ENCODE measurements at places on chromosomes 1 and 21. TPM values are rescaled to one million over a fixed set of nuclear protein-coding genes. Genes with fewer than 3 reads are reported as not detected.

The OXCT2 gene
- total RNA-seq = 0.82 TPM

DNA sequence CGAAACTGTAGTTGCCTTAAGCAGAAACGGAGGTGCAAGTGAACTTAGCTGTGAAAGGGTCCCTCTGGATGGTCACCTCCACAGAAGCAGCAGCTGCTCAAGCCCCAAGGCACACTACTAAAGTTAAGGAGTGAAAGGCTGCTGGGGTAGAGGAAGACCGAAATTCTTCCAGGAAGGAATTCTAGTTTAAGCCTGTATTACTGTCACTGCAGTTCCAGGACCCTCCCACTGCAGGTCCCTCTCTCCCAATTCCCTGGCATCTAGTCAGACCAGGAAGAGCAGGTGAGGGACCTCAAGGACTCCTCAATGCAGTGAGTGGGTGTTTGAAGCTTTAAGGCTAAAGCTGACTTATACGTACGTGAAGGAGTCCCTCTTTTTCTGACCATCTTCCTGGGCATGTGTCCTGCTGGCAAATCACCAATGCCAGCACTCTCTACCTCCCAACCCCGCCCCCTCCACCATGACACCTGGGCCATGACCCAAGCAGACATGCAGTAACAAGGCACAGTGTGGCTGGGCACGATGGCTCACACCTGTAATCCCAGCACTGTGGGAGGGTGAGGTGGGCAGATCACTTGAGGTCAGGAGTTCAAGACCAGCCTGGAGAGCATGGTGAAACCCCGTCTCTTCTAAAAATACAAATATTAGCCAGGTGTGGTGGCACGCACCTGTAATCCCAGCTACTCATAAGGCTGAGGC is 57.2 kb downstream of the TGFBR3 start:
- no peak overlapping the region for H3K4me3 ChIP-seq
- H3K36me3 ChIP-seq = no peaks in the 10 kb centered on the region
- H3K27ac ChIP-seq = no peak overlapping the region

DNA sequence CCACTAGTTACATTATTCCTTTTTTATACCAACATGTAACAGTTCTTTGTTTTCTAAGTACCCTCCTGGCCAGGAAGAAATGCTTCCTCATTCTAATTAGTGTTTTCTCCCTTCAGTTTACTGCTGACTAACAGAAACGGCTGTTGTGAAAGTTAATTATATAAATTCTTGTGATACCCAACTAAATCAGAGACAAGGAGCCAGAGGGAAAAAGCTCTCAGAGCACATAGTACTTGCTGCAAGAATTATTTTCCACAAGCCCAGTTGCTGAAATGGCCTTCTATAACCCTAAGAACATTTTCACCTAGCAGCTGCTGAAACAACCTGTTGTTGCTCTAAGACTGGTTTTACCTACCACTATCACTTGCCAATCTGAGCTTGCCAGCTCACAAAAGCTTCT is 82.4 kb downstream of the FAF1 start:
- no peaks in the 10 kb centered on the region for H3K27me3 ChIP-seq
- no peak for DNase-seq
- no peak overlapping the region for H3K27ac ChIP-seq
- H3K4me3 ChIP-seq = no peak overlapping the region
- H3K36me3 ChIP-seq = no peaks in the 10 kb centered on the region

DNA sequence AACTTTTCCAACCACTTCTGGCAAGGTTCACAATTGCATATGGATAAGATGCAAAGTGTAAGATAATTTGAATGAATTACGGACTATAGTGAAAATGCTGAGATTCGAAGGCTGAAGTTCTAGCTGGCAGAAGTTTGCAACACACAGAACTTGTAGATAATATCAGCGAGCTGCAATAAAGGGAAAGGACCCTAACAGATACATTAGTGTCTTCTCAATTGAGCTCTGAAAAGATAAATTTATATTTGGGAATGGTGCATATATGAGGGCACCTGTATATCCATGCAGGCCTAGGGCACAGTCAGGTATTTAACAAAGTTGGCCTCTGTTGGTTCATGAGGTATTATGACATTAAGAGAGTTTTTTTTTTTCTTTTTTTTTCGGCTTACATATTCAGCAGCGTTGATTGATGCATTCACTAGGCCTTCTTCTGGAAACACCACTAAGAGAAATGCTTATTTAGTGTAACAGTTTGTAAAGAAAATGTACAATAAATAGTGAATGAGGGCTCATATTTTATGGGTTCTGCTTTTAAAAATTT is 2.2 kb downstream of the NFIA start:
- DNase-seq = no peak
- peaks cover 5% of the 10 kb centered on the region for H3K36me3 ChIP-seq
- no peak overlapping the region for H3K27ac ChIP-seq

GRCh38 chr1:185406691-185407009 is 89.6 kb upstream of the IVNS1ABP start:
- H3K27me3 ChIP-seq = no peaks in the 10 kb centered on the region
- no peak for DNase-seq
- no peak overlapping the region for H3K4me3 ChIP-seq
- no peak overlapping the region for H3K27ac ChIP-seq
- peaks cover 36% of the 10 kb centered on the region for H3K4me1 ChIP-seq

DNA sequence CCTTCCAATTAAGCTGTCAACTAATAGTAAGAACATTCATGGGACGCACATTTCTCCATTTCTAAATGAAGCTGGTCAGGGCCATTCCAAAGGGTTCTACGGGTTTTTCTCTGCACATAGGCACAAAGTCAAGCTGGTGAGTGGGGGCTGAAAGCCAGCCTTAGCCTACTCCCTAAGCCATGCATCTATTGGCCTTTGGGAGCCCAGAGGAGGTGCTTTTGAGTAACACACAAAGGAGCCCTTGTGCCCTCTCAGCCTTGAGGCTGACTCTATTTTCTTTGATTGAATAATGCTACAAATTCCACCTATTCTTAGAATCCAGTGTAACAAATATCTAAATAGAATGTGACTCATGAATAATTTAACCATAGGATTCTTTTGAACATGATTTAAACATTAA is 73.6 kb downstream of the RGS13 start:
- no peak overlapping the region for H3K27ac ChIP-seq
- H3K4me1 ChIP-seq = no peaks in the 10 kb centered on the region
- peaks cover 2% of the 10 kb centered on the region for H3K27me3 ChIP-seq
- no peak for DNase-seq
- no peaks in the 10 kb centered on the region for H3K36me3 ChIP-seq
- no peak overlapping the region for H3K4me3 ChIP-seq

DNA sequence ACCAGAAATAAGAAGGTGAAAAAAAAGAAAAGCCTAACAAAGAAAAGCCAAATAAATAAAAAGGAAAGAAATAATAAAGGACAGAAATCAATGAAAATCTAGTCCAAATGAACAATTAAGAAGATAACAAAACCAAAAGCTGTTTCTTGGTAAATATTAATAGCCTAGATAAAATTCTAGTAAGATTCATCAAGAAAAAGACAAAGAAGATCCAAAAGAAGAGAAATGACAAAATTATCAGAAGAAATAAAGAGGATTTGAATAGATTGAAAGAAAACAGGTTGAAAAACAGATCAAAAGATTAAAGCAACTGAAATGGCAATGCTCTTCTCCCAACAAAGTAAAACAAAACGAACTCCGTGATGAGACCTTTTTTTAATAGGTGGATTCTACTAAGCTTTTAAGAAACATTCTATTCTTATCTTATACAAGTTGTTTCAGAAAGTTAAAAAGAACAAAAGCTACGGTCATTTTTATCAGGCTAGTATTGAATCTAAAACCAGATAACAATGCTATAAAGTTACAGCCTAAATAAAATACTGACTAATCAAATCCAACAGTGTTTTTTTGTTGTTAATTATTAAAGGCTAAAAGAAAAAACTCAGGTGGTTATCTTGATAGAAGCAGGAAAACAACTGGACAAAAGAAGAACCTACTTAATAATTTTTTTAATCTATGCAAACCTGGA is 50.9 kb downstream of the ENAH start:
- H3K4me1 ChIP-seq = no peaks in the 10 kb centered on the region
- H3K27ac ChIP-seq = no peak overlapping the region
- H3K27me3 ChIP-seq = peaks cover 9% of the 10 kb centered on the region

The ADAMTS5 gene
- total RNA-seq = not detected

DNA sequence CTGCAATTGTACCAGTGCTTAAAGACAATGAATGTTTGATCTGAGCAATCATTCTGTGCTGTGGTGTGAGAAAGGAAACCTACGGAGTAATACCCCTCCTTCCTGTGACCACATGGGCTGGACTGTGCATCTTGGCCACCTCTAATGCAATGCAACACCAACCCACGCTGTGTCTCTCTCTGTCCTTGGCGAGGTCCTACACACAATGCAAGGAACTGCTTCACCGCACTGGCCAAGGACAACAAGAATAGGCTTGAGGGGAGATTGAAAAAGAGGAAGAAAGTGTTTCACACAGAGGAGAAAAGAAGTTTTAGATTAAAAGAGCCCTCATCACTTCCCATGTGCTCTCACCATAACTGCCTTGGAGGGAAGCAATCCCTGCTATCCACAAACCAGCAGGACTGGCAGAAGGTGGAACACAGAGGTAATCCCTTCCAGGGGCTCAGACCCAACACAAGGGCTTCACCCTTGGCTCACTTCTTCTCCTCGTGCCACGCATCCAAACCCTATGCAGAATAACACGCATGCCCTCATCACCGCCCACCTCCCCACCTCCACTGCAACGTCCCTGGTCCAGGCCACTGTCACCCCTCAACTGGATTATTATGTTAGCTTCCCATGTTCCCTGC is 112.5 kb upstream of the ERG start:
- H3K4me3 ChIP-seq = no peak overlapping the region
- no peaks in the 10 kb centered on the region for H3K27me3 ChIP-seq
- no peak for DNase-seq
- H3K36me3 ChIP-seq = no peaks in the 10 kb centered on the region

The ADCY10 gene
- total RNA-seq = 0.07 TPM

DNA sequence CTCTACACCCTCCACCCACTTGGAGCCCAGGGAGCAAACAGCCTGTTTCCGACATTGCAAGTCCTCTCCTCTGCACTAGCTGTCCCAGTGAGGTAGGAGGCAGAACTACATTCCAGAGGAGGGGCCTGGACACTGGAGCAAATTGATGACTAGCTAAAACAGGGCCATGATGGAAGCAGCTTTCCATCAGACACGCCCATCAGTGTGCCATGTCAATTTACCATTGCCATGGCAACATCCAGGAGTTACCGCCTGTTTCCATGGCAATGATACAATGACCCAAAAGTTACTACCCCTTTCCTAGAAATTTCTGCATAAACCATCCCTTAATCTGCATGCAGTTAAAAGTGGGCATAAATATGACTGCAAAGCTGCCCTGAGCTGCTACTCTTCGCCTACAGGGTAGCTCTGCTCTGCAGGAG is 647.1 kb downstream of the PTPRU start:
- peaks cover 3% of the 10 kb centered on the region for H3K27me3 ChIP-seq
- no peak for DNase-seq
- no peaks in the 10 kb centered on the region for H3K4me1 ChIP-seq
- H3K36me3 ChIP-seq = no peaks in the 10 kb centered on the region

The CFAP74 gene
- total RNA-seq = not detected

- no peaks in the 10 kb centered on the region for H3K36me3 ChIP-seq
- no peak for DNase-seq
- no peak overlapping the region for H3K4me3 ChIP-seq
- H3K27me3 ChIP-seq = no peaks in the 10 kb centered on the region
- no peaks in the 10 kb centered on the region for H3K4me1 ChIP-seq
- H3K27ac ChIP-seq = no peak overlapping the region
These were observed 14.7 kb upstream of the RGS2 start for GRCh38 chr1:192793983-192794767.

The PLA2G2C gene
- not detected for total RNA-seq

DNA sequence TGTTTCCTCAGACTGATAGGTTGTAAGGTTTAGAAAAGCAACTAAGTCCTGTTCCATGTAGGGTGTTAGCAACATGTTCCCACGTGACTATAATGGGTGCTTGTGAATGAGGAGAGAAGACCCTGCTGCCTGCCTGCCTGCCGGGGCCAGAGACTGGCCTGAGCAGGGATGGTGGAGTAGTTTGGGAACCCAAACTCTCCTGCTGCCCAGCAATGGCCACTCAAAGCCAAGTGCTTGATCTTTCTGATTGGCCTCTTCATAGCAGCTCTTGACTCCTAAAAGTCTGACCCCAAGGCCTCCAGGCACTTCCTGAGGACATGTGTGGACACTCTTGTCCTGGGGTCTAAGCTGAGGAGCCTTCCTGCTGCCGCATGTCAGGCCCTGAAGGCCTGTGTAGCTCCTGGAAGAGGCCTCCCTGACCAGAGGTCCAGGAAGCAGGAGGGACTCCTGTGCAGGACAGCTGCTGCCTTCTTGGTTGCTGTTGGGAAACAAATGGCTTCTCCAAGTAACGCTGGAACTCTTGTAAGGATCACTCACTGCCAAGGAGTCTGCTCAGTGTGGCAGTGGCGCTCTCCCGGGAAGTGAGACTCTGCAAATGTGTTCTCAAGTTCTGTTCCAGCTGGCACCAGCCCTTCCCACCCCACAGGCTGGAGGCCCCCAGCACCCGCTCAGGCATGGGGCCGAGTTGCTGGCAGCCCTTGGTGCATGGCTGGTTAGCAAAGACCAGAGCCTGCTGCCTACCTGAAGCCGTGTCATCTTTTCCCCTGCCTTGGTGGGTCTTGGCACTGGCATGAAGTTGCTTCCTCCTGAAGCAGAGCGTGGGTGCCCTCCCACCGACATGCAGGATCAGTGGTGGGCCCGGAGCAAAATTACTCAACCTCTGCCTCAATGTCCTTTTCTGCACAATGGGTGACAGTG is 35.5 kb downstream of the MAN1C1 start:
- DNase-seq = peak; percentile 37
- H3K4me1 ChIP-seq = peaks cover 8% of the 10 kb centered on the region
- peaks cover 1% of the 10 kb centered on the region for H3K36me3 ChIP-seq

DNA sequence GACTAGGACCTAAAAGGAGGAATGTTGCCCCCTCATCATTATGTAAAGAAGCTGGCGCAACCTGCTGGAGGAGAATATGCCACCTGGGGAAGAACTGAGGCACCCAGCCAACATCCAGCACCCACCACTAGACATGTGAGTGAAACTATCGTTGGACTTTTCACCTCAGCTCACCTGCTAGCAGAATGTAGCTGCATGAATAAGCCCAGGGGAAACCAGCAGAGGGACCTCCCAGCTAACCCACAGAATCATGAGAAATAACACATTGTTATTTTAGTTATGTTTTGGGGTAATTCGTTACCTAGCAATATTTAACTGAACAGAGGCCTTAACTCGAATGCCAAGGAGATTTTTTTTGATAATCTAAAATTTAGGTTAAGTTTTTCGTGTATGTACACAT is 542.5 kb upstream of the DAB1 start:
- no peaks in the 10 kb centered on the region for H3K27me3 ChIP-seq
- no peak overlapping the region for H3K27ac ChIP-seq
- DNase-seq = no peak

GRCh38 chr21:31176725-31177124 is 138.4 kb upstream of the KRTAP19-8 start:
- no peak for DNase-seq
- H3K4me3 ChIP-seq = no peak overlapping the region
- H3K27me3 ChIP-seq = peaks cover 6% of the 10 kb centered on the region
- H3K27ac ChIP-seq = no peak overlapping the region
- no peaks in the 10 kb centered on the region for H3K36me3 ChIP-seq

The UBASH3A gene
- 89.5 TPM for total RNA-seq

The GIPC2 gene
- 0.23 TPM for total RNA-seq

Data from activated CD8-positive, alpha-beta memory T cell treated with anti-CD3 and anti-CD28 coated beads, Interleukin-2, amount 10 ng/mL, durations not matched to agents 7 days and 5 days (primary cell).